Right kidney (tissue), 9 donors: ENCODE measurements at places on chromosomes 11 and 22.

GRCh38 chr11:3796801-3797328 is 489 bp downstream of the NUP98 start:
- no peak for DNase-seq

DNA sequence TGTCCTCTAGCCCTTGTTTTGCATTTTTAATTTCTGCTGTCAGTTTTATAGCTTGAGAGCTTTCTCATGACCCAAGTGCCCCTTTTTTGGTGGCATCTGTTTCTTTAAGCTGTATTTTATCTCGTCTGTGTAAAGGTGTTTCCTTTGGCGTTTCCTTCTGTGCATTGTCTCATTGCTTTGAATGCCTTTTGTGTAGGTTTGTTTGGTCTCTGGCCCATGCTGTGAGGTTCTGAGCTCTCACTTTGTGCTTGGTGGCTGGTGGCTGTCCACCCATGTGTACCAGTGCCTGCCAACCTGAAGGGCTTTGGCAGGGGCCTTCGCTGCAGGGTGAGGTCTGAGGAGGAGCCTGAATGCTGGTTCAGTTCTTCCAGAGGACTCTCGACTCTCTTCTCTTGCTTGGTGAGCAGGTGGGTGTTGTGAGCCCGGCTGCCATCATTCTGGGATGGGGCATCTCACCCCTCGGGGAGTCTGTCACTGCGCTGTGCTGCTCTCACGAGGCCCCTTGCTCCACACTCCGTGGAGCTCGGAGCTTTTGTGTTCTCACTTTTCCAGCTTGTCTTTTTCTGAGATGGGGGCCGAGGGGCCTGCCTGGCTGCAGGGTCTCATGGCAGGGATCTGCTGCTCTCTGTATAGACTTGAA is 14.9 kb downstream of the AP2A2 start:
- DNase-seq: no peak

DNA sequence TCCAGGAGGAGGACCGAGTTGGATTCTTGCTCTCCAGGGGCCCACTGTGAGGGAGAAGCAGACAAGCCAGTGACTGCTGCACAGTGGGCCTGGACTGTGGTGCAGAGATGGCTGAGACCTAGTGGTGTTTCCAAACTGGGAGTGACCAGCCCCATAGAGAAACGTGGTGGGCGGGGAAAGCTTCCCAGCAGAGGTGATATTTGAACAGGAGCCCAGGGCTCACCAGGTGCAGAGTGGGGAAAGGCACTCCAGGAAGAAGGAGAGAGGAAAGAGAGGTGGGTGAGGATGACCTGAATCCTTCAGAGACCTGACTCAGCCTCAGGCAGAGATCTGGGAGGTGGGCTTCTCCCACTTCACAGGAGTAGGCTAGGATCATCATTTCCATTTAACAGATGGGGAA is 52.1 kb upstream of the RASD2 start:
- DNase-seq: no peak

DNA sequence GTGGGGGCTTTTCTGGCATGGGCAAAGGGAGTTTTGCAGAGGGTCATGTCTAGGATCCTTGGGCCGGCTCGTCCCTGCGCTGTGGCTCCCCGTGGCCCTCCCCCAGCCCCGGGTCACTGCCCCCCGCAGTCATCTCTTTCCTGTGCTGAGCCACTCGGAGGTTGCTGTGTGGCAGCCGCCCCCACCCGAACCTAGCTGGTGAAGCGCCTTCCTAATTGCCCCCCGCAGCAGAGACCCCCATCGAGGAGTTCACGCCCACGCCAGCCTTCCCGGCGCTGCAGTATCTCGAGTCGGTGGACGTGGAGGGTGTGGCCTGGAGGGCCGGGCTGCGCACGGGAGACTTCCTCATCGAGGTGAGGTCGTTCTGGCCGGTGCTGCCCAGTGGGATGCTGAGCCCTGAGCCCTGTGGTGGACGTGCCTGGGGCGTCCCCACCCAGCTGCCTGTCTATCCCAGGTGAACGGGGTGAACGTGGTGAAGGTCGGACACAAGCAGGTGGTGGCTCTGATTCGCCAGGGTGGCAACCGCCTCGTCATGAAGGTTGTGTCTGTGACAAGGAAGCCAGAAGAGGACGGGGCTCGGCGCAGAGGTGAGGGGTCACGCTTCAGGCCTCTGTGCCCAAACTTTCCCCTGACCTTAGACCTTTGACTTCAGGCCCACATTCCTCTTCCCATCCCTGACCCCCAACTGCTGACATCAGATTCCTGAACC is 32.0 kb downstream of the SHANK3 start:
- no peak for DNase-seq

DNA sequence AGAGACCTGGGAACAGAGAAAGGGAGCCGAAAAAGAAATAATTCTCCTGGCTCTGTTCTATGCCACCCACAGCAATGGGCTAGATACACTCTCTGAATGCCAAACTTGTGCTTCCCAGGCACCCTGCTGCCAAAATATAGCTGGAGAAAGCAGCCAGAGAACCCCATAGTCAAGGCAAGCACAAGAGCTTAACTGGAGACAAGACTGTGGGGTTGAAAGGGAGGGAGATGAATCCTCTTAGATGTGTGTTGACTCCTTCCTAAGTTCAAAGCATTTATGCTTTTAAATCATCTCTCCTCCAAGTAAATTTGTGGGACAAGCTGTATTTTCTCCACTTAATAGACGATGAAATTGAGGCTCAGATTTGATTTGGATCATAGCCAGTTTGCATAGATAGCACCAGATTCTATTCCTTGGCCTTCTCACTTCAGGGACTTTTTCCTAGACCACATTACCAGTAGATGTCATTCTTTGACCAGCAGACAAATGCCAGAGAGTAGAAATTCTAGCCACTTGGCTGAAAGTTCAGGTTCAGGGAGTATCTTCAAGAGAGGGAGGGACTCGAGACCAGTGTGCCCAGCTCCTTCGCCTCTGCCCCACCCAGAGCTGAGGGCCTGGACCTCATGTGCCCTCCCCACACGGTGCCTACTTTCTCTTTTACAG is 16.5 kb upstream of the ETS1 start:
- DNase-seq: no peak
